ENCODE measurements at places on chromosomes 7 and 10.

DNA sequence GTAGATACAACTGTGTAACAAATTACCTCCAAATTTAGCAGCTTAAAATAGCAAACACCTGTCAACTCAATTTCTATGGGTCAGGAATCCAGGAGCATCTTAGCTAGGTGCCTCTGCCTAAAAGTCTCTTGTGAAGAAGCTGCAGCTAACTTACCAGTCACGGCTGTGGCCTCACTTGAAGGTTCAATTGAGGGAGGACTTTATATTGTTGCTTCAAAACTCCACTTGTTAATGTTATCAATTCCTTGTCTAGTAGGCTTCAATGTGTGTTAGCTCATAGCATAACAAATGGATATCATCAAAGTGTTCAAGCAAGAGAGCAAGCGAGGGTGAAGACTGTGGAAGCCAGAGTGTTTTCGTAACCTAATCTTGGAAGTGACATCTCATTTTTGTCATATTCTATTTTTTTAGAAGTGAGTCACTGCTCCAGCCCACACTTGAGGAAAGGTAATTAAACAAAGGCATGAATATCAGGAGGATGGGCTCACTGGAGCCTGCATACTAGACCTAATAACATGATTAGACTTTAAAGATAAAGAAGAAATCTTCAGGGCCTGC is 172.9 kb downstream of the SPAG6 start:
- no peak overlapping the region for H3K27ac ChIP-seq
- peaks cover 9% of the 10 kb centered on the region for H3K27me3 ChIP-seq
- peaks cover 2% of the 10 kb centered on the region for H3K36me3 ChIP-seq
- no peak for DNase-seq

GRCh38 chr7:134022286-134022911 is 104.7 kb upstream of the LRGUK start:
- no peaks in the 10 kb centered on the region for H3K4me1 ChIP-seq
- no peak for DNase-seq
- H3K27me3 ChIP-seq = no peaks in the 10 kb centered on the region
- H3K4me3 ChIP-seq = no peak overlapping the region

DNA sequence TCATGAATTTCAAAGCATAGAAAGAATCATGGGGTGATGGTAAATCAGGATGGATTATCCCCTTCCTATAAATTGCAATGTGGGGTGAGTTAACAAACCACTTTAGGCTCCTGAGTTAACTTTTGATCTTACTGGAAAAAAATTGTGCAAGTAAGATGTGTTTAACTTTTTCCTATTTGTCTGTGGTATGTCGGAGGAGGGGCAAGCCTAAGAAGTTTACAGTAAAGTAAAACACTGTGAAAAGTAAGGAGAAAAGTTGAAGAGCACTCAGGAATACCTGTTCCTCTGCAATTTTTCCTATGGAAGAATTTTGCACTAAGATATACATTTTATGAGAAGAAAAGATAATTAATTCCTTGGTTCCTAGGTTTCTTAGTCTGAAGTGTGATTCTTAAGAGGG is 44.4 kb downstream of the IFIT5 start:
- peaks cover 12% of the 10 kb centered on the region for H3K27me3 ChIP-seq
- H3K27ac ChIP-seq = no peak overlapping the region

- H3K27ac ChIP-seq = no peak overlapping the region
- peaks cover 17% of the 10 kb centered on the region for H3K27me3 ChIP-seq
- H3K4me1 ChIP-seq = no peaks in the 10 kb centered on the region
Observed at GRCh38 chr10:109824206-109824605, 99.1 kb downstream of the XPNPEP1 start.

DNA sequence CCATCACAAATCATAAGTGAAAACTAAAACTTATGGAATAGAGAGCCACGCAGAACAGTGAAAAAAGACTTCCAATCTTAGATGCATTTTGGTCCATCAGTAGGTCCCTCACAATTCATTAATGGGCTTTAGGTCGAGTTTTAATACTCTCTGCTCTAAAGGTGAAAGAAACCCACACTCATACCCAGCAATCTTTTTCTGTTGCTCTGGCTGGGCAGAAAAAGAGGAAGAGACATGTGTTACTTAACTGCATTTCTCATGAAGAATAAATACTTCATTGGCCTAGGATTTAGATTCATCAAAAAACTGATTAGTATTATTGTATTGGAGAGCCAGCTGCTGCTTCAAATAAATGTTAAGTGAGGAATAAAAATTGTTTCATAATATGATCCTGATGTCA is 645.7 kb downstream of the PHTF2 start:
- H3K36me3 ChIP-seq = no peaks in the 10 kb centered on the region
- DNase-seq = no peak
- H3K27ac ChIP-seq = no peak overlapping the region
- H3K4me1 ChIP-seq = no peaks in the 10 kb centered on the region

DNA sequence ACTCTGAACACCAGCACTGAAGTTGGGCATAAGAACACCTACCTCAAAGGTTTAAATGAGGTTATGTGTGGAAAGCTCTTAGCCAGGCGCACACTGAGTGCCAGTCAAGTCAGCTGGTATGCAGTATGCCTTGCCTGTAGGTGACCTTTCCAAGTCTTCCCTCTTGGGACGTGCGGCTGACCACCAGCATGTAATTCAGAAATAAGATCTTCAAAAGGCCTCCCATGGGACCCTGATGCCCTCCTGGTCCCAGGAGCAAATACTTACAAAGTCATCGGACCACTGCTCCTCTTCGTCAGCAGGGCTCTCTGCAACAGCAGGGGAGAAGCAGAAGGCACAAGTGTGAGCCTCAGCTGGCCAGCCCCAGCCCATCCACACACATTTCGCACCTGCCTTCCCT is 40.8 kb downstream of the BLNK start:
- H3K4me1 ChIP-seq = no peaks in the 10 kb centered on the region
- H3K4me3 ChIP-seq = no peak overlapping the region
- H3K27me3 ChIP-seq = no peaks in the 10 kb centered on the region

- H3K27me3 ChIP-seq = no peaks in the 10 kb centered on the region
- no peak for DNase-seq
- no peak overlapping the region for H3K4me3 ChIP-seq
- H3K36me3 ChIP-seq = peaks cover 4% of the 10 kb centered on the region
- H3K27ac ChIP-seq = no peak overlapping the region
Observed at GRCh38 chr7:2205036-2205780, 27.5 kb downstream of the MAD1L1 start.

DNA sequence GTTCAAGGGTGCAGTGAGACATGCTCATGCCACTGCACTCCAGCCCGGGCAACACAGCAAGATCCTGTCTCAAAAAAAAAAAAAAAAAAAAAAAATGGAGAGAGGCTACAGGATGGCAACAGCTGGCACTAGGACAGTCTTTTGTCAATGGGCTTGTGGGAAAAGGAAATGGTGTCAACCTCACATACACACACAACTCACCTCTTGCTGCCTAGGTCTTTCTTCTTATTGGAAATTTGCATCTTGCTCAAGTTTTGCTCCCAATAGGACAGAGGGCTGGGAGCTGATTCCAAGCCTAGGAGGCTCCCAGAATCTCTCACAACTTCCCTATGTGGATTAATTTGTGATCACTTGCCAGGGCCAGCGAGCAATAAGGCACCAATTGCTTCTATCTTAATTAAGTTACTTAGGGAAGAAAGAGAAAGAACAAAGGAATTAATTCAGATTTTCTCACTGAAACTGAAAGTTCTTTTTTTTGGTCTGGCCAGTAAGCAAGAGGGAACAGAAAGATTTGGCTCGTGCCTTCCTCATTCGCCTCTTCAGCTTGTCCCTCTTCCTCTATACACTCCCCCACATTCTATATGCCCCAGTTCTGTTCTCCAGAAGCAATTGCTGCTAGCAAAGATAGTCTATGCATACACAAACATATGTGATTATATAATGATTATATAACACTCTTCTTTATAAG is 33.8 kb downstream of the MAP3K8 start:
- no peaks in the 10 kb centered on the region for H3K36me3 ChIP-seq
- no peak overlapping the region for H3K4me3 ChIP-seq
- H3K27me3 ChIP-seq = no peaks in the 10 kb centered on the region

GRCh38 chr10:15374156-15374555 is 3.1 kb upstream of the FAM171A1 start:
- H3K4me3 ChIP-seq = no peak overlapping the region
- DNase-seq = no peak
- no peaks in the 10 kb centered on the region for H3K36me3 ChIP-seq
- no peak overlapping the region for H3K27ac ChIP-seq
- peaks cover 42% of the 10 kb centered on the region for H3K27me3 ChIP-seq

- DNase-seq = peak; percentile 20
- H3K36me3 ChIP-seq = peaks cover 8% of the 10 kb centered on the region
- peak overlapping the region; percentile 91 for H3K4me3 ChIP-seq
Observed at GRCh38 chr7:66682350-66683093, 53.8 kb downstream of the KCTD7 start.

- H3K27ac ChIP-seq = peak overlapping the region; percentile 9
- H3K4me3 ChIP-seq = no peak overlapping the region
- H3K27me3 ChIP-seq = no peaks in the 10 kb centered on the region
- DNase-seq = peak; percentile 15
- H3K4me1 ChIP-seq = peaks cover 56% of the 10 kb centered on the region
- no peaks in the 10 kb centered on the region for H3K36me3 ChIP-seq
Observed at GRCh38 chr10:30493609-30494530, 59.9 kb downstream of the MAP3K8 start.

GRCh38 chr7:139936760-139937310 is 107.8 kb downstream of the TBXAS1 start:
- H3K36me3 ChIP-seq = no peaks in the 10 kb centered on the region
- DNase-seq = peak; percentile 25
- no peak overlapping the region for H3K27ac ChIP-seq
- peaks cover 8% of the 10 kb centered on the region for H3K4me1 ChIP-seq

GRCh38 chr7:16095171-16095950 is 326.0 kb downstream of the CRPPA start:
- H3K4me1 ChIP-seq = no peaks in the 10 kb centered on the region
- no peak overlapping the region for H3K4me3 ChIP-seq
- H3K27me3 ChIP-seq = no peaks in the 10 kb centered on the region
- H3K27ac ChIP-seq = no peak overlapping the region
- no peak for DNase-seq

DNA sequence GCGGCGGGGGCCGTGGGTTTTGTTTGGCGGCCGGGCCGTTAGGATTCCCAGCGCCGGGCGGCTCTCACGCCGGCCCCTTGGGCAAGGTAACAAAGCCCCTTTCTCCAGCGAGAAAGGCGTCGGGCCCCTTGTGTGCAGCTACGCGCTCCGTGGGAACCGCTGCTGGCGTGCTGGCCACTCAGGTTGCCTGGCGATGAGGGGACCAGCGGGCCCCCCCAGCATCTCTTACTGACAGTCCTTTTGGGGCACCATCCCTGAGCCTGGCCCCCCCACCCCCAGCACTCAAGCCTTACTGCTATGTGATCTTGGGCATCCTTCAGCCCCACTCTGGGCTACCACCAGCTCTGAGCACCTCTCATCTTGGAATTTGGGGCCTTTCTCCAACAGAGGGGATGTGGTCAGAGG is 1.8 kb downstream of the LFNG start:
- no peaks in the 10 kb centered on the region for H3K27me3 ChIP-seq
- peak; percentile 54 for DNase-seq
- peak overlapping the region; percentile 97 for H3K4me3 ChIP-seq
- H3K36me3 ChIP-seq = peaks cover 24% of the 10 kb centered on the region

DNA sequence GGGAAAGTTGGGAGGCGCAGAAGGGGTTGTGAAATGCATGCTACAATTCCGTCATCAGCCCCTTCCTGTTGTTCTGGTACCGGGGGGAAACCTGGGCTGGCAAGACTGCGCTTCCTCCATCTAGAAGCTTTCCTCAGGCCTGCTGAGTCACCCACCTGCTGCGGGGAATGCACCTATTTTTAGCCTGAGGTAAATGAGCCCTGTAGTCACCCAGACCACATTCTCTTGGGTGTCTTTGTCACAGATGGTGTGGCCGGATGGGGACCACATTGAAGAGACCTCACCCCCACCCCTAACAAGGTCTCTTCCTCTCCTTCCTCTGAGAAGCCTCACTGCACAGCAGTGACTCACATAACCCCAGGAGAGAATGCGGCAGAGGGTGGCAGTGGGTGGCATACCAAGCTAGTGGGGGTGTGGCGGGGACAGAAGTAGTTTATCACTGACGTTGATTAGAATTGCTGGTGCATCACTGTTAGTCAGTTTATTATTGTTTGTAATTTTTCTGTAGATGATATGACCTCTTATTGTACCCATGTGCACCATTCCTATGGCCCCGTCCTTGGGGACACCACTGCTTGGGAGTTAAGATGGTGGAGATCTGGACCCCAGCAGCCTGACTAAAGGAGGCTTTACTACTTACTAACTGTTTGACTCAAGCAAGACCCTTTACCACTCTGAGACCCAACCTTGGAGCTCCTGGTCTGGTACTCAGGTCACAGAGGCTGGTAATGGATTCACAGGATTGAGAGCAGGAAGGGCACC is 83.0 kb upstream of the DUSP5 start:
- H3K27me3 ChIP-seq = no peaks in the 10 kb centered on the region
- peak overlapping the region; percentile 89 for H3K27ac ChIP-seq
- peaks cover 63% of the 10 kb centered on the region for H3K4me1 ChIP-seq
- H3K36me3 ChIP-seq = no peaks in the 10 kb centered on the region

GRCh38 chr10:69405221-69405620 is 11.5 kb downstream of the TACR2 start:
- no peak for DNase-seq
- no peak overlapping the region for H3K27ac ChIP-seq
- H3K27me3 ChIP-seq = no peaks in the 10 kb centered on the region
- peaks cover 29% of the 10 kb centered on the region for H3K36me3 ChIP-seq
- H3K4me1 ChIP-seq = peaks cover 19% of the 10 kb centered on the region

DNA sequence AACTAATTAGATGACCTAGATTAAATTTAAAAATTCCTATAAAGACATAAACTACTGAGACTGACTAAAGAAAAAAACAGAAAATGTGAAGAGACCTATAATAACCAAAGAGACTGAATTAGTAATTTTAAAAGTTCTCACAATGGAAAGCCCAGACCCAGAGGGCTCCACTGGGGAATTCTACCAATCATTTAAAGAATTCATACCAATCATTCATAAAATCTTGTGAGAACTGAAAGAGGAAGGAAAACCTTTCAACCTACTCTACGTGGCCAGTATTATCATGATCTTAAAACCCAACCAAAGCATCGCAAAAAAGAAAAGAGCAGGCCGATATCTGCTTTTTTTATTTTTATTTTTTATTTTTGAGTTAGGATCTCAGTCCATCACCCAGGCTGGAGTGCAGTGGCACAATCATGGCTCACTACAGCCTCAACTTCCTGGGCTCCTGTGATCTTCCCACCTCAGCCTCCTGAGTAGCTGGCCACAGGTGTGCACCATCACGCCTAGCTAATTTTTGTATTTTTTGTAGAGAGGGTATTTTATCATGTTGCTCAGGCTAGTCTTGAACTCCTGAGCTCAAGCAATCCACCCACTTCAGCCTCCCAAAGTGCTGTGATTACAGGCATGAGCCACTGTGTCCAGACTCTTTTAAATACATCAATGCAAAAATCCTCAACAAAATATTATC is 48.6 kb downstream of the DGKI start:
- DNase-seq = no peak
- H3K27ac ChIP-seq = no peak overlapping the region
- no peaks in the 10 kb centered on the region for H3K36me3 ChIP-seq
- H3K4me1 ChIP-seq = no peaks in the 10 kb centered on the region

All from activated CD8-positive, alpha-beta T cell treated with anti-CD3 and anti-CD28 coated beads for 36 hours (primary cell).